Activated CD8-positive, alpha-beta memory T cell treated with anti-CD3 and anti-CD28 coated beads for 36 hours (primary cell): ENCODE measurements at places on chromosomes 5 and 9. TPM values are rescaled to one million over a fixed set of nuclear protein-coding genes. Genes with fewer than 3 reads are reported as not detected.

Gene SIT1
- total RNA-seq = 63.7 TPM

Gene LRRC19
- total RNA-seq = not detected

Gene OR4F3
- not detected for total RNA-seq

Gene IRX1
- not detected for total RNA-seq

Gene PCDHGA12
- total RNA-seq = 0.08 TPM

Gene HAPLN1
- not detected for total RNA-seq

Gene CTXN3
- not detected for total RNA-seq

Gene FBP2
- total RNA-seq = not detected

Gene TRPM3
- total RNA-seq = not detected

Gene C1QTNF3
- total RNA-seq = 0.92 TPM

Gene TAF1L
- not detected for total RNA-seq

Gene PURA
- 13.1 TPM for total RNA-seq

Gene N4BP3
- total RNA-seq = 6.9 TPM

Gene RASGRF2
- 14.1 TPM for total RNA-seq

Gene KIAA0825
- total RNA-seq = 1.2 TPM

Gene ZNF454
- not detected for total RNA-seq

Gene GZMA
- 18.3 TPM for total RNA-seq

Gene SQSTM1
- 135 TPM for total RNA-seq

Gene DNAJC18
- 26.7 TPM for total RNA-seq

Gene F2RL1
- 2.5 TPM for total RNA-seq

Gene ITGA2
- total RNA-seq = 6.3 TPM

Gene OMD
- total RNA-seq = not detected

Gene TMC1
- total RNA-seq = not detected

Gene CNTNAP3B
- not detected for total RNA-seq

Gene GABRA6
- total RNA-seq = not detected

Gene ZER1
- total RNA-seq = 17.3 TPM

Gene FSTL4
- total RNA-seq = not detected

Gene OR1Q1
- total RNA-seq = not detected

Gene PCDHB4
- total RNA-seq = not detected

Gene BAAT
- total RNA-seq = not detected

Gene DELE1
- total RNA-seq = 49.0 TPM

Gene LECT2
- not detected for total RNA-seq

Gene SPATA31A3
- not detected for total RNA-seq

Gene TXNDC8
- not detected for total RNA-seq

Gene HTR1A
- not detected for total RNA-seq

Gene PPIC
- total RNA-seq = not detected

Gene ALDH7A1
- total RNA-seq = 6.8 TPM

Gene SAPCD2
- total RNA-seq = 16.5 TPM

Gene FCN1
- total RNA-seq = not detected

Gene SLC45A2
- total RNA-seq = not detected

Gene PCDHAC1
- total RNA-seq = not detected

Gene KLF4
- not detected for total RNA-seq

Gene MYMK
- total RNA-seq = not detected

Gene DPM2
- total RNA-seq = 74.8 TPM

Gene LURAP1L
- not detected for total RNA-seq

Gene CARTPT
- total RNA-seq = not detected

Gene ALDOB
- not detected for total RNA-seq

Gene FRRS1L
- total RNA-seq = not detected

Gene BRINP1
- not detected for total RNA-seq

Gene NUTM2F
- not detected for total RNA-seq

Gene PCDHA4
- total RNA-seq = not detected
